ENCODE measurements at places on chromosomes 3 and 15.

DNA sequence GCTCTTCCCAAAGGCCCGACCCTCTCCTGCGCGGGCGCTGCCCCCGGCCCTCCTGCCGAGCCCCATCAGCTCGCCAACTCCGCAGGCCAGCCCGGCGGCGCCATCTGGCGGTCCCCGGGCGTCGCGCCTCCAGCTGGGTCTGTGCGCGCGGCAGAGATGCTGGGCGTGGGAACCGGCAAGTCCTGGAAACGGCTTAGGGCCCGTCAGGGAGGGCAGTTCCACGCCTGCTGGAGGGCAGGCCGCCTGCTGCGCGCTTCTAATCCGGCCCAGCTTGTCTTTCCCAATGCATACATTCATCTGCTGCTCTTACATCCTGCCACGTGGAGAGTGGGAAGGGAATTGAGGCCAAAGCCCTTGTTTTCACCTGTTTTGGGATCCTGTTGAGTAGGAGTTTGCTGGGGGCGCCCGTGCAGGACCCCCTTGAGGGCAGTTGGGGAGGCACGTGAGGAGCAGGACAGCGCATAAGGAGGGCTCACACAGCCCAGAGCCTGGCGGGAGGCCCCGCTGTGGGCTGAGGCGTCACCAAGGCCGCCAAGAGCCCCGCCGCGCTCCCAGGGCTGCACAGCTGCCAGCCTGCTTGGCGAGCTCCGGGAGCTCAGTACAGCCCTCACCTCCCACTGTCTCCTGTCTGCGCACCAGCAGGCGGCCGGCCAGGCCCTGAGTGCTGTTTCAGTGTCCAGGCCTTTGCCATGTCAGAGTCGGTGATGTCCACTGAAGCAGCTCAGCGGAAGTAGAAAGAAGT, 165.6 kb downstream of the NSMCE3 start:
- peak; percentile 78 for DNase-seq

GRCh38 chr15:52336529-52336928, 40.9 kb upstream of the MYO5C start:
- DNase-seq = no peak

DNA sequence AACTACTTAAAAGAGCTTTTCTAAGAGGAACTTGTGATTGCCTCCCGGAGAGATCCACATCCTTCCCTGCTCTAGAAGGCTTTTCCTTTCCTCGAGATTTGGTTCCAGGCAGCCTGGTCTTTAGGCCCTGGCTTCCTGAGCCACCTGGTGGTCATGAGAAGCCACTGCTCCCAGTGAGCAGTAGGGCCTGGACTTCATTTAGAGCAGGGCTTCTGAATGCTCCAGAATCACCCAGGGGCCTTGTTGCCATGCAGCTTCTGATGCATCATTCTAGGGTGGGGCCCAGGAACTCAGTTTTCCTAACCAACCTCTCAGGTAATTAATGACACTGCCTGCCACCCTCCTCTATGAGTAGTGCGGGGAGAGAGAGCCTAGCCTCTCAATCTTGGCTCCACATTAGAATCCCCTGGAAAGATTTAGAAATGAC, 29.6 kb downstream of the PSMD6 start:
- peak; percentile 44 for DNase-seq

DNA sequence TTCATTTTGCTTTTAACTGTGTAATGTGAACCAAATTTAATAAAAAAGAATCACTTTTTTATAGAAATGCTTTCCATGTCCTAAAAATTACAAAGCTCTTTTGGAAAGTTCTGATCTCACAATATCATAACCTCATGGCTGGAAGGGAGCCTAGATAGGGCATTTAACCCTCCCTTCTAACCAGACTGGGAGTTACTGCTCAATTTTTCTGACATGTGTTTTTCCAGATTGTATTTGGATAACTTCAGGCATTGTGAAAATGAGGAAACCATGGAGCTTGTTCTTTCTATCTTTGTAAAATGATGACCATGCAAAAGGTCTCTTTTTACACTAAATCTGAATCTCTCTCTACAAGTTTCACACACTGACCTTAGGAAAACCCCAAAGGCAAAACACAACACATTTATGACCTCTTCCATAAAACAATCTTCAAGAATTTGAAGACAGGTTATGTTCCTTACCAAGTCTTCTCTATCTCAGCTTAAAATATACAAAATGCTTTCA, 508.8 kb downstream of the DIPK2A start:
- DNase-seq = no peak

DNA sequence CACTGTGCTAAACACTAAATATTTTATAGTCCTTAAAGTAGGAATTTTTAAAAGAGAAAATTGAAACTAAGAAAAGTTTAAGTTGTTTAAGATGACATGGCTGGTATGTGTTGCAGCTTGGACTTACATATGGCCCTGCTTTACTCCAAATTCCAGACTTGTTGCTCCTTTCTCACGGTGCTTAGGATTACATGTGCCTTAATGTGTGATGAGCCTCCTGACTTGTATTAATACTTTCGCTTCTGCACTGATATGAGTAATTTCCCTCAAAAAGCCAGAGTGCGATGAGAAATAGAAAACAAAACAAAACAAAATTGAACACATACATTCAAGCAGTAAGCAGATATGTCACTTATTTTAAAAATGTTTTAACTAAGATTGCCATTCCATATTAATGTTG, 250.2 kb downstream of the VGLL3 start:
- DNase-seq = no peak

- DNase-seq = no peak
These were observed 44.9 kb downstream of the PTH1R start for GRCh38 chr3:46922426-46922825.

DNA sequence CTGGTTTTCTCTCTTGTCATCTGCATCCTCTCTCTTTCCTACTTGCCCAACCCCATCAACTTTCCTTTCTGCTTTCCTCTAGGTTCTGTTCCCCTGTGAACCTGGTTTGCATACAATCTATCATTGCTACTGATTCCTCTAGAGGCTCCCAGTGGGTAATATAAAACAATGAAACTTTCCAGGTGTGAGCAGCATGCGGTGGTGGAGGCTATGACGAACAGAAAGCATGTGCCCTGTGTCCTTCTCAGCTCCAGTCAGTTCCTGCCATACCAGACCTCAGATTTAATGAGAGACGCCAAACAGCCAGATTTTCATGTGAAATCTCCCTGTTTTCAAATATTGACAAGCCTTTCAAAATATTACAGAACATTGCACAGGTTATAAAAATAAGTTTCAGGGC, 3.5 kb upstream of the ACAP2 start:
- DNase-seq = no peak

- no peak for DNase-seq
These were observed 70.8 kb downstream of the RAP2B start for GRCh38 chr3:153232851-153233271.

DNA sequence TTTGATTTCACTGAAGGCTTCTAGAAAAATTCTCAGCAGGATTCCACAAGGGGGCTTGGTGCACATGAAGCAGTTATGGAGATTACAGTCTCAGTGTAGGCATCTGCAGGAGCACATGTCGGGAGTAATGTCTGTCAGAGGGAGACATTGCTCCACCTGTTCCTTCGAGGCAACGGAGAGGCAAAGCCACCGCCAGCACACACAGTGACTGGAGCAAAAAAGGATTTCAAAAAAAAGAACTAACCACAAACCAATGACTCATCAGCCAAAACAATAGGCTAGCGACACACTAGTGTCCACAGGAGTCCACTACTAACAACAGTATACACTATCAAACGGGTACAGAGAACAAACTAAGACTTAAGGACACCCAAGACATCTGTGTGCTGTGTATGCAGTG, 68.9 kb downstream of the NPTN start:
- DNase-seq = no peak

DNA sequence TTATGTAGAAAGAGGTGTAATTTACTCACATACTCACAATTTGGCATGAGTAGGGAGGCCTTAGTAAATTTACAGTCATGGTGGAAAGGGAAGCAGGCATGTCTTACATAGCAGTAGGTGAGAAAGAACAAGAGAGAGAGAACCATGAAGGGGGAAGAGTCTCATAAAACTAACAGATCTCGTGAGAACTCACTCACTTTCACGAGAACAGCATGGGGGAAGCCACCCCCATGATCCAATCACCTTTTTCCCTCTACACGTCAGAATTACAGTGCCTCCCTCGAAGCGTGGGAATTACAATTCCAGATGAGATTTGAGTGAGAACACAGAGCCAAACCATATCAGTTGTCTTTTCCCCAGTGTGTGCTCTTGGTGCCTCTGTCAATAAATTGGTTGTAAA, 855.3 kb downstream of the TBL1XR1 start:
- DNase-seq = no peak

DNA sequence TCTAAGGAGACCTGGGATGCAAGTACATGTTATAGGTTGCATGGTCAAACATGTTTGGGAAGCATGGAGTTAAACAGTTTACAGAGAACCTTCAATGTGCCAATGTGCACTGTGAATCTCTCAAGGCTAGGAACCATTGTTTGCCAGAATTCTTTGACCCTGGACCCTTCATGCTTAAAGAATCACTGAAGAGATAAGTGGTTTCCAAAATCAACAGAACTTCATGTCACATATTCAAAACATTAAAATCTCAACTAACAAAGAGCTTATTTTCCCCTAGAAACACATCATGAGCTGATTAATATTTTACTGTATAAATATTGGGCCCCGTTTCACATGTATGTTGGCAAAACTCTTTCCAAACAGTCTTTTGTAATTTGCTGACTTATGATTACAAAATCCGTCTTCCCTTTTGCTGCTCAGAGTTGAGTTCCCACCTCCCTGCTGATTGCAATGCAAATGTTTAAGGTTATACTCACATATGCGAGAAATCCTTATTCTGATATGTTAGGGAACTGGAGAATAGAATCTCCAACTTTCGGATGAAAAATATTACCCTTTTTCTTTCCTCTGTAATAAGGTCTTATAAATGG, 380.2 kb downstream of the DIPK2A start:
- no peak for DNase-seq

DNA sequence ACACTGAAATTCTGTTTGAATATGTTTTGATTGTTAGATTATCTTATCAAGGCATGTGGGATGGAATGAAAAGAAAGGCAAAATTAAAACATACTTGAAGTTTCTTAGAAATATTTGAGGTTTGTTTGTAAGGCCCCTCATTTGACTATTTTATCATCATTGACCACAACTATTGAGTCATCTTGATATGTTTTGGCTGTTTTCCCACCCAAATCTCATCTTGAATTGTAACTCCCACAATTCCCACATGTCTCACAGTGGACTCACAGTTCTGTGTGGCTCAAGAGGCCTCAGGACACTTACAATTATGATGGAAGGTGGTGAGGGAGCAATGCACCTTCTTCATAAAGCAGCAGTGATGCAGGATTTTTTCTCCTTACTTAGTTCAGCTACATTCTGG, 917.1 kb downstream of the PLOD2 start:
- no peak for DNase-seq

DNA sequence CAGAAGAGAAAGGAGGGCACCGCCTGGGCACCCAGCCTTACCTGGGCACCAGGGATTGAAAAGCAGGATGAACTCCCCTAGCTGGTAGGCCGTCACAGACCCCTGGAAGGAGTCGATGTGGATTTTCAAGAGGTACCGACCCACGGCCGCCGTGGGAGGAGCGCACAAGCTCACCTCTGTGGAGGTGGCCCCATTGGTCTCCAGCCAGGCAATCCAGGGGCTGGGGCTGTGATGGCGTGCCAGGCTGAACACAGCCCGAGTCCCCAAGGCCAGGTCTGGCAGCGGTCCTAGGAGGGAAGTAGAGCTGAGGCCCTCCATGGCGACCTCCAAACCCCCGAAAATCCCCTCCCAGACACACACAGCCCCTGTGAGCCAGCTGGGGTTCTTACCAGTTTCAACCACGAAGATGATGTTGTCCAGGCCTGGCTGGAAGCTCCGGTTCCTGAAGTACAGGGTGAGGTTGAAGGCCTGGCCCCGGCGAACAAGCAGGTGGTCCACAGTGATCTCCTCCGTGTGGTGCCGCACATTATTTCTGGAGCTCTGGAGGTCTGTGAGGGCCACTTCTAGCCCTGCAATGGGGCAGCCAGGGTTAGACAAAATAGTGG, 6.6 kb downstream of the TGM5 start:
- no peak for DNase-seq

- no peak for DNase-seq
These were observed 422.2 kb upstream of the SGO1 start for GRCh38 chr3:20608054-20608738.

- no peak for DNase-seq
These were observed 28.0 kb downstream of the RAD51 start for GRCh38 chr15:40722934-40723333.

- no peak for DNase-seq
These were observed 85.3 kb downstream of the MEIS2 start for GRCh38 chr15:37015035-37015434.

- DNase-seq = no peak
These were observed 153.8 kb downstream of the PGPEP1L start for GRCh38 chr15:98853617-98854420.

DNA sequence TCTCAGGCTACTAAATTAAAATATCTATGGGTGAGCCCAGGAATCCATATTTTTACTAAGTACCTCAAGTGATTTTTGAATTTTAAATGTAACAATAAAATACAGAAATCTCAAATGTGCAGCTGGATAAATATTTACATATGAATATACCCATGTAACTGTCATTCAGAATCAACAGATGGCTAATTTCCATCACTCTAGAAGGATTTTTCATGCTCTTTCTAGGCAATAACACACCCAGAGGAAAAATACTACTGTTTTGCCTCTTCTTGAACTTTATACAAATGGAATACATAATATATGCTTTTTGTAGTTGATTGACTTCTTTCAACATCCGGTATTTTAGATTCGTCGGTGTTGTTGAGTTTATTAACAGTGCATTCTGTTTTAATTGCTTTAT, 601.3 kb upstream of the NECTIN3 start:
- DNase-seq = no peak

DNA sequence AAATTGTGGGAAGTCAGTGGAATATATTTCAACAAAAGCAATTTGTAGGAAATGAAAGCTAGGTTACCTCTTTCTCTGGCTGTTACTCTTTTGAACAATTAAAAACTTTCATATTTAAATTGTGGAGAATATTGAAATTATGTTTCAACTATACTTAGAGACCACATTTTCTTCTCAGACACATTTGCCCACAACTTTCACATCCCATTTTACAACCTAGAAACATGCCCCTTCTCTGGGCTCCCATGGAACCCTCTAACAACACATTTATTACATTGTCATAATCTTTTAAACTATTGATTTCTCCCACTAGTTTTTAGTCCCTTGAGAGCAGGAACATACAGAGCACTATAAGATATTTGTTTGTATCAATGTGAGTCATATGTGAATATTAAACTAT, 211.7 kb upstream of the TTC14 start:
- no peak for DNase-seq

GRCh38 chr15:78364233-78364632, 24.1 kb downstream of the CRABP1 start:
- DNase-seq = peak; percentile 82

DNA sequence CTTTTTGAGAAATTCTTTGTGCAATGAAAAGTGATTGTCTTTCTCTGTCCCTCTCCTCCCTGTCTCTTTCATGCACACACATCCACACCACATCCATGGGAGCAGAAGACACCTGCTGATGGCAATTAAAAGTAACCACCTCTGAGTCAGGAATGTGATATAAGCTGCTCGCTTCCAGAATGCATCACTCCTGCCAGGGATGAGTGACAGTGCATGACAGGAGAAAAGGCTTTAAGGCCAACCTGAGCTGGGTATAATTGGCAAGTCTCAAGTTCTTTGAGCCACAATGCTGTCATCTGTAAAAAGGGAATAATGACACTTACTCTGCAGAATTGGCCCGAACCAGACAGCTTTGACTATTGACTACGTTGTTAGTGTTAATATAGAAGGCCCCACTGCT, 59.6 kb downstream of the UBP1 start:
- no peak for DNase-seq

GRCh38 chr3:69272556-69272955, 113.3 kb downstream of the FRMD4B start:
- no peak for DNase-seq

GRCh38 chr15:60906146-60906674, 322.9 kb downstream of the RORA start:
- DNase-seq = no peak
